ENCODE measurements at places on chromosomes 16 and 17.

DNA sequence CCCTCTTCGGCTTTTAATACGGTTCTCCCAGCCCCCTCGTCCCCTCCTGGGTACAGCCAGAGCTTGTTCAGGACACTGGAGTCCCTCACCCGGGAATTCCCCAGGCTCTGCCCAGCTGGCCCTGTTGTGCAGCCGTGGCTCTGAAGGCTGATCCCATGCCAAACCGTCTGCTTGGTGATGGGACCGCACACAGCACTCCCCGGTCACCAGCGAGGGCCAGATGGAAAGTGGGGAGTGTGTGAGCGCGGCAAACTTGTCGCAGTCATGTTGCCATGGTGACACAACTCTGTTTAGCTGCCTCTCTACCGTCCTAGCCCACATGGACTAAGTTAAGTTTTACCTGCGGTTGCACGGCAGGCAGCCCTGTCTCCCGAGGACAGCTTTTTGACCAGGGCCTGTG, 107.9 kb downstream of the RAP1GAP2 start:
- peak; percentile 73 for DNase-seq

- peak; percentile 52 for DNase-seq
Observed at GRCh38 chr17:48100160-48100559, 1.1 kb downstream of the CBX1 start.

- peak; percentile 69 for DNase-seq
Observed at GRCh38 chr16:69566240-69566980, 644 bp downstream of the NFAT5 start.

DNA sequence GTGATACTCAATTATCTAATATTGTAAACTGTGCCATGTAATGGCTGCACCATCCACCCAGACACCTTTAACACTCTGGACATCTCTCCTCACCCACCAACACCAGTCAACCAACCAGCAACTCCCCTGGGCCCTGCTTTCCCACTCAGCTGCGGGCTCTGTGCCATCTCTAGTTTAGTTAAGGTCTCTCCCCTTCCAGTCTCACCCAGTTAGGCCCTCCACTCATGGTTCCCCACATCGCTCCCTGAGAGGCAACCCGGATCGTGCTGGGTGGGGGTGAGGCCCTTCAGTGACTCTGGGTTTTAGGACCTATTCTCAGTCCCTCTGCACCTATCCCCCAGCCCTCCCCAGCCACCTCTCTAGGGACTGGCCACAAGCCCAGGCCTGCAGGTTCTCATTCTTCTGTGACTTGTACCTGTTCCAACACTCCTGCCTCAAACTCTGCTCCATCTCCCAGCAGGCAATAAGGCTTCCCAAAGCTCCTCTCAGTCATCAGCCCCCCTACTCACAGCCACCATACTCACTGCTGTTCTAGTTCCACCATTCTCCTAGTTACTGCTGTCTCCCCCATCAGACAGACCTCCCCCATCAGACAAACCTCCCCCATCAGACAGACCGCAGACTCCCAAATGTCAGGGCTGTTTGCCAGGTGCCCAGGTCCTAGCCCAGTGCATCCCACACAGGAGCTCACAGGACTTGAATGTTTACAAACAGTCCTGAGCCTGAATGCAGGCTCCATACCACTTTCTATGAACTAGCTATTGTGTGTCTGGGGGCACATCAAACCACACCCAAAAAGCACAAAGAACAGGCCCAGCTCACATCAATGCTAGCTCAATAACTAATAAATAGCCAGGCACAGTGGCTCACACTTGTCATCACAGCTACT, 2.6 kb downstream of the TK2 start:
- no peak for DNase-seq

- no peak for DNase-seq
Observed at GRCh38 chr16:88628512-88628974, 9.8 kb upstream of the IL17C start.

DNA sequence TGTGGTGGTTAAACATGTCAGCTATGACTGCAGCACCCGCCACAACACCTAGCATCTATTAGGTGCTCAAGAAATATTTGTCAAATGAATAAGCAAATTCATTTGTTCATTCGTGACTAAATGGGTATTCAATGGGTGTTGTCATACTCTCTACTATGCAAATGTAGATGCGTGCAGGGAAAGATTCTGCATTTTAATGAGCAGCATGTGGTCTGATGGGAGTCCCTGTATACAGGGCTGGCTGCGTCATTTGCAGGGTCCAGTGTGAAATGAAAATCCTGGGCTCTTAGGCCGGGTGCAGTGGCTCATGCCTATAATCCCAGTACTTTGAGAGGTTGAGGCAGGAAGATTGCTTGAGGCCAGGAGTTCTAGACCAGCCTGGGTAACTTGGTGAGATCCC, 97.5 kb downstream of the CACNG3 start:
- DNase-seq = peak; percentile 65

GRCh38 chr17:63848834-63849689, 6.6 kb upstream of the SMARCD2 start:
- peak; percentile 92 for DNase-seq

DNA sequence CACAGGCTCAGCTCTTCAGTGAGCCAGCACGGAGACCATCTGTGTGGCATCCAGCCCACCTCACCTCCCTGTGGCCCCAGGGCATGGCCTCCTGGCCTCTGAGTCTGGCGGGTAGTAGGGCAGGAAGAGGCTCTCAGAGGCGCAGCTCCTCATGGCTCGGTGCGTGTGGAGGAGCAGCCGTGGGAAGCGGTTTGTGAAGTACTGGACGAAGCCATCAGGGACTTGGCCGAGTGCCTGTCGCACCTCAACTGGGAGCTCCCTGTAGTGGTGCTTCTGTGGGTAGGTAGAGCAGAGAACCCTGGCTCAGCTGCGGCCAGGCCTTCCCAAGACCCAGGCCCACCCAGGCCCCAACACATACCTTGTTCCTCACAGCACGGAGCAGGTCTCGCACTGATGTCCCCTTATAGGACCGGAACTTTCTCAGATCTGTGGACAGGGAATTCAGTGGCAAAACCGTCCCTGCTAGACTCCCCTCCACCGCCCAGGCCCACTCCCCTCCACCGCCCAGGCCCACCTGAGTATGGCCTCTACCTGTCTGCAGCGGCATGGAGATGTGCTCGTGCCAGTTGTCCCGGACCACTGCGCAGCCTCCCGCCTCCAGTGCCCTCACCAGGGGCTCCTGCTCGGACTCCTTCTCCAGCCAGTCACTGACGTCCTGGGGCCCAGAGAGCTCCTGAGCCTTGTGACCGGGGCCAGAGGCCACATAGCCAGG, 12.2 kb downstream of the PLK1 start:
- DNase-seq = no peak

DNA sequence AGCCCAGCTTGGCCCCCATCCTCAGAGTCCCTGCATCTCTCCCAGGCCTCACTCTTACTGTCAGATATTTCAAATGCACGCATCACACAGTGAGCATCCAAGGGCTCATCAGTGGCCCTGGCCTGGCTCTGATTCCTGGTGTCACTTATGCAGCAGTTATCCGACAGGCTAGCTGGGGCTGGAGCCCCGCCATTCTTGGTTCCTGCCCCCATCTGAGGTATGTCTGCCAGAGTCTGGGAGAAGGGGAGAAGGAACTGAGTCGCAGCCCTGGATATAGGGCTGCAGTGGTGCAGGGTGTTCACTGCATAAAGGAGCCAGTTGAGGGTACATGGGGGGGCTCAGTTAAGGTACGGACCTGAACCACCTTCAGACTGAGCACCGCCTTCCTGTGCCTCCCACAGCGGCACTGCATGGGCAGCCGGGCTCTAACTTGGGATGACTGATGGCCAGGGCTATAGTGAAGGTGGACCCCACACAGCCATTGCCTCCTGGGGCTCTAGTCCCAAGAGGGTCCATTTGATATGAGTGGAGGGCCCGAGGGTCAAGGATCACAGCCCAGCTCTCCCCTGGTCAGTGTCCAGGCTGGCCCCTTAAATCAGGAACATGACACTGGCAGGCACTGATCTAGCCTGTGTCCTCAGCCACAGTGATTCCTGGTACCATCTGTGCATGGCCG, 1.8 kb upstream of the RASD1 start:
- DNase-seq = no peak

DNA sequence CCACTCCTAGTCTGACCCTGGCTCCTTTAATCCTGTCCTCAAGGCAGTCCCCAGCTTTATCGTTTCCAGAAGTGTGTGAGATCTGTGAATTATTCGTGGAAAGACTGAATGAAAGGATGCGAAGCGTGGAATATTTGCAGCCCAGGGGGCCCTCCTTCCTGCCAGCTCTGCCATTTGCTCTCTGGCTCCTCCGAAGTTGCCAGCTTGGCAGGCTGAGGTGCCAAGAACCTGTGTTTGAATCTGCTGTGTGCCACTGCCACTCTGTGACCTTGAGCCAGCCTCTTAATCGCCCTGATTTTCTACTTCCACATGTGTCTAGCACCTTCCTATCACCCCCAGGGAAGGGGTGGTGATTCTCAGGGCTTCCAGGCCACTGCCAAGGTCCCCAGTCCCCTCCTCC, 10.8 kb downstream of the TBKBP1 start:
- DNase-seq = no peak

GRCh38 chr16:70523743-70524398, at the start of gene SF3B3:
TSS of gene SF3B3 (plus strand) at chr16:70523816. CDS start at chr16:70526657, 2,841 bp downstream.
- DNase-seq = peak; percentile 80

- DNase-seq = no peak
Observed at GRCh38 chr17:45940293-45940692, 45.9 kb downstream of the MAPT start.

DNA sequence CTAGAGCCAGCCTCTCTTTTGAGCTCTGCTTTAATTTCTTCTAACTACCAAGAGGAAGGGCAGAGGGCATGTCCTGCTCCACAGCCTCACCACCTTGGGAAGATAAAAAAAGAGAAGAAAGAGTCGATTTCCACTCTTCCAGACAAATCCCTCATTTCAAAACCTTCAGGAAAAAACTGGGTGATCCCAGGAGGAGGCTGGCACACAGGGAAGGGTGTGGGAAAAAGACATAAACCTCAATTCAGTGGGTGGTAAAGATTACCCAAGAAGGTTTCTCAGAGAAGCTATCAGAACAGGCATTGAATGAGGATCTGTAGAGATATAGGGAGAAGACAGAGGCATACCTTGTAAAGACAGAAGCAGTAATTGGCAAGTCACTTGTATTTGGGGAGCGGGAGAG, 79.9 kb upstream of the CRHR1 start:
- DNase-seq = no peak

DNA sequence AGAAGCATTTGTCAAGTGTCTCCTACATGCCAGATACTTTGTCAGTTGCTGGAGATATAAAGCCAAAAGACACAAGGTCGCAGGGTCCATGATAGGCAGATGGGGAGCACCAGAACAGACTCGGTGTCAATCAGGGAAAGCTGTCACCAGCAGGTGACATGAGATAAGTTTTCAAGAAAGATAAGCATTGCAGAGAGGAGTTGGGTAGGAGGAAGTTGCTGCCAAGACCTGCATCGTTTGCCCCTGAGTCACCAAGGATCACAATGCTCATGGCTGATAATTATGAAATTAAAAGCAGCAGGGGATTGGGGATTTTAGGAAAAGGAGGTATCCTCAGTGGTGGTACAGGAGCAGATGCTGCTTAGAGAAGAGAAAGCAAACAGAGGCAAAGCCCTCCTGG, 551.1 kb upstream of the CDH11 start:
- DNase-seq = peak; percentile 28

DNA sequence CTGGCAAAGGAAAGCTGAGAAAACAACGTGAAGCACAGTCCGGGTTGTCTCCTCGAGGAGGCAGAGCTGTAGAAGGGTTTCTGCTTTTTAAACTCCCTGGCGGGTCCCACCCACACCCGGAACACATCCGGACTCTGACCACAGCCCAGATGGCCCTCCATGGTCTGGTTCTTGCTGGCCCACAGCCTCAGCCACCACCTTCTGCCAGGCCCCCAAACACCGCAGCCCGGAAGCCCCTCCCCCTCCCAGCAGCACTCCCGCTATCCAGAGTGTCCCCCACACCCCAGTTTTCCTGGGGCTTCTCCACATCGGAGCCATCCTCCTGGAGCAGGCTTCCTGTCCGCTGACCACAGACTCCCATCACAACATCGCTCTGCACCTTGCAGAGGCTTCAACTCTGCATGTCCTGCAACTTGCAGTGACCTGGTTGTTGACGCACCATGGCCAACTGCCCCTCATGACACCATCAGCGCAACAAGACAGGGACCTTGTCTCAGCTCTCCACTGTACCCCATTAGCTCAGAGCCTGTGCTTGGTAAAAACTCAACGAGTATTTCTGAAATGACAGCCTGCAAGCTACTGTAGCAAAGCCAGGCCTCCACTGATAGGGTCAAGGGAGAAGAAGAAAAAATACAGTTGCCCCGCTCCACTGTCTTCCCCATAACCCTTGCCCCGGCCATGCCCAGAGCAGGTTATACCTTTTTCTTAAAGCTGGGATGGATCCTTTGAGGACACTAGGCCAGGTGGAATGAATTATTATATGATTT, 129.8 kb downstream of the C16orf78 start:
- no peak for DNase-seq

- DNase-seq = no peak
Observed at GRCh38 chr16:11082860-11083388, 138.6 kb downstream of the CLEC16A start.

GRCh38 chr16:79265701-79266100, 334.8 kb downstream of the MAF start:
- DNase-seq = no peak

- peak; percentile 86 for DNase-seq
Observed at GRCh38 chr17:2137342-2138098, 82.6 kb downstream of the HIC1 start.

DNA sequence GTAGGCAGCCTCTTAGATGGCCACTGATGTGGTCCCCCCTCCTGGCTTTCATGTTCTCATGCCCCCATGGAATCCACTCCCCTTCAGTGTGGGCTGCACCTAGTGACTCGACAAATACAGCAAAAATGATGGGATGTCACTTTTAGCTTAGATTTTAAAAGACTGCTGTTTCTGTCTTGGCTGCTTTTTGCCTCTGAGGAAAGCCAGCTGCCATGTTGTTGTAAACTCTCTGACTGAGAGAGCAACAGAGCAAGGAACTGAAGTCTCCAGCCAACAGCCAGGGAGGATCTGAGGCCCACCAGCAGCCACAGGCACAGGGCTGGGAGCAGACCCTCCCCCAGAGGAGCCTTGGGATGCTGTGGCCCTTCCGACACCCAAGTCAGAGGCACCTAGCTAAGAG, 60.6 kb upstream of the MARCHF10 start:
- DNase-seq = no peak

- DNase-seq = no peak
Observed at GRCh38 chr16:29745121-29745852, 503 bp downstream of the C16orf54 start.

- DNase-seq = no peak
Observed at GRCh38 chr17:30720013-30720471, 104.5 kb downstream of the CRLF3 start.

GRCh38 chr16:53768593-53768992, 64.6 kb downstream of the FTO start:
- peak; percentile 93 for DNase-seq

DNA sequence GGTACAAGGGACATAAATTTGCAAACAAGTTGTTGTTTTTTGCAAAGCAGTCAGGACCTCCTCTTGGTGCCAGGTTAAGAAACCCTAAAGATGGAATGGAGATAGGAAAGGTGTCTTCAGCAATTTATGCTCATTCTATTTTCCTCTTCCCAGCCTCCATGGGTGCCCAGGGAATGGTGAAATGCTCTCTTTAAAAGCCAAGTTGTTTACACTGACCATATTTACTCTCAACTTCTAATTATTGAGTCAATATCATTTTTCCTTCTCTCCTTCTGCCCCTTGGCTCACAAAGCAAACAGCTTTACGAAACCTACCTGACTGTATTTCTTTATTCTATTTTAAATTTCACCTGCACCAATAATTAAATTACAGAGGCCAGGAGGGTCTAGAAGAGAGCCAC, 138.5 kb upstream of the IRX3 start:
- no peak for DNase-seq
